ENCODE measurements at places on chromosomes 11 and 22.

GRCh38 chr11:10617551-10617950, 49.1 kb upstream of the LYVE1 start:
- DNase-seq = no peak

DNA sequence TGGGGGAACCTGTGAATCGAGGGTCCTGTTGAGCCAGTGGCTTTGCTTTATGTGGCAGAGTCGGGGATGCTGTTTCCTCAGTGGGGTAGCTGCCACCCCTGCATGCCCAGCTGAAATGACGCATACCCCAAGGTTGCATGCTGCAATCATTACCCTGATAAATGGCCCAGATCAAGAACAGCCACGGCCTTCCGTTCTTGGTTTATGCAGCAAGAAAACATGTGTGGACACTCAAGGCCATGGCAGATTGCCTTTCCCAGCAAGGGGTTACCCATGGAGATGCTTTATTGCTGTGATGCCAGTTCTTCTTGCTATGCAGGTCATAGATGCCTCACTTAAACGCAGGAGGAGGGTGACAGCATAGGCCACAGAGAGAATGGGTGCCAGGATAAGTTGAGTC, 14.3 kb upstream of the SREBF2 start:
- no peak for DNase-seq

GRCh38 chr11:45272701-45273100, 13.4 kb downstream of the SYT13 start:
- no peak for DNase-seq

DNA sequence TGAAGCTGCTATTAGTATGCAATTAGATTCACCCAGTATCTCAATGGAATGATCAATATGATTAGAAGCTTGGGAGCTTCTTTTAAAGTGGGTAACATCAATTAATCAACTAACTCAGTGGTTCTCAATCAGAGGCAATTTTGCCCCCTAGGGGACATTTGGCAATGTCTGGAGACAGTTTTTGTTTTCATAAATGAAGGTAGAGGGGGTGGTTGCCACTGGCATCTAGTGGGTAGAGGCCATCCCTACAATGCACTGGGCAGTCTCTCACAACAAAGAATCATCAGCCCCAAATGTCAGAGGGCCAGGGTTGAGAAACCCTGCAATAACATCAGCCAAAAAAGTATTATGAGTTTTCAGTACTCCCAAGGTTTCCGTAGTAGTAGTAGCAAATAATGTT, 5.9 kb upstream of the AMOTL1 start:
- no peak for DNase-seq

DNA sequence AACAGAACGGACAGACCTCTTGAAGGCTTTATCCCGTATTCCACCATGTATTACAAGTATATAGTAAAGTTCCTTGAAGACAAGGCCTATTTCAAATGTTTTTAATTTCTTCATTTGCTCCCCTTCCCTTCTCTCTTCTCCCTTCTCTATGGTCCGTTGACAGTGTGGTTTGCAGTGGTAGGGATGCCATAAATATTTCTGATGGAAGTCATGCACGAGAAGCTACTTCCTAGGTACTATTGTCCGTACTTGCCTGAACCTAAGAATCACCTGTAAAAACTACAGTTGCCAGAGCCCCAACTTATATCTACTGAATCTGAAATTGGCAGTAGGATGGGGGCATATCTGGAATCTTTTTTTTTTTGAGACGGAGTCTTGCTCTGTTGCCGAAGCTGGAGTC, 2.8 kb downstream of the PISD start:
- DNase-seq = no peak

GRCh38 chr11:120527111-120527761, 15.7 kb downstream of the GRIK4 start:
- DNase-seq = no peak

- DNase-seq = no peak
These were observed 2284.5 kb downstream of the LRRC4C start for GRCh38 chr11:39174965-39175364.

GRCh38 chr22:43587574-43587973, 175.8 kb downstream of the MPPED1 start:
- DNase-seq = no peak

- no peak for DNase-seq
These were observed 106.0 kb downstream of the EFCAB6 start for GRCh38 chr22:43706151-43706550.

GRCh38 chr22:23233752-23234408, 53.6 kb downstream of the BCR start:
- DNase-seq = no peak

DNA sequence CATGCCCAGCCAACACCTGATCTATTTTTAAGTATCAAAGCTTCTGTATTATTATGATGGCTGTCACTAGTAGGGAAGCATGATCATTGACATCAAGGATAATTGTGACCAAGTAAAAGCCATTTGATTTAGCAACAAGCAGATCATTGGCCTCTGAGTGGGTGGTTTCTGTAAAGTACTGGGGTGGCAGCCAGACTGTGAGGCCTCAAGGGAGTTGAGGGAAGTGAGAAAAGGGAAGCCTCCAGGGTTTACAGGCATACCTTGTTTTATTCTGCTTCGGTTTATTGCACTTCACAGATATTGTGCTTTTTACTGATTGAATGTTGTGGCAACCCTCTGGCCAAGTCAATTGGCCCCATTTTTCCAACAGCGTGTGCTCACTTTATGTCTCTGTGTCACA, 60.1 kb downstream of the PRR5L start:
- DNase-seq = no peak

GRCh38 chr22:37750596-37751162, 53.8 kb downstream of the TRIOBP start:
- DNase-seq = no peak

GRCh38 chr11:111300569-111300968, 2.2 kb downstream of the POU2AF3 start:
- no peak for DNase-seq

GRCh38 chr22:44098021-44098739, 74.1 kb downstream of the PARVB start:
- DNase-seq = no peak

DNA sequence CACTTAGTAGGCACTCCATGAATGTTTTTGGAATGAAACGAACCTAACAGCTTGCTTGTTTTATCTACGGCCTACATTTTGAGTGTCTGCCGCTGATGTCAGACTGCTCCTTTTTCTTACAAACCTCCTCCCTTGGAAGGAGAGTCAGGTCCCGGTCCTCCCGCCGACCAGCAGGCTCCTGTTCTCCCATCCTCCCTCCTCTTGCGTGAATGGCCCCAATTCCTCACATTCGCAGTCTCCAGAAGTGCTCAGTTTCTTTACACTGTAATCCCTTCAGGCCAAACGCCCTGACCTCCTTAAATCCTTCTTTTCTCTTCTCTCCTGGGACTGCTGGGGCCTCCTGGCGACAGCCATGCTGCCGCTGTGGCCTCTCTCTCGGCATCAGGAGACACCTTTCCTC, 82.6 kb upstream of the CSNK2A3 start:
- no peak for DNase-seq

GRCh38 chr11:46386674-46387073, 4.9 kb downstream of the CHRM4 start:
- DNase-seq = no peak

DNA sequence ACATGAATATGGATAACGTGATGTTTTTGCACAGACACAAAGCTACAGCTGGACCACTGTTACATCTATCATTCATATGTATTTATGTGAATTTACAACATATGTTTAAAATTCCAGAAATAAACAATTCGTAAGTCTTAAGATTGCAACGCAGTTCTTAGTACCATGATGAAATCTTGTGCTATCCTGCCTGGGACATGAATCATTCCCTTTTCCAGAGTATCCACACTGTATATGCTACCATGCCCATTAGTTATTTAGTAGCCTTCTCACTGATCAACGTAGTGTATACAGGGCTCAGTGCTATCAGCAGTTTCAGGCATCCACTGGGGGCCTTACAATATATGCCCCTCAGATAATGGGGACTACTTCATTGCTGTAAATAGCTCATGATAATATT, 4.3 kb downstream of the ATL3 start:
- DNase-seq = no peak

DNA sequence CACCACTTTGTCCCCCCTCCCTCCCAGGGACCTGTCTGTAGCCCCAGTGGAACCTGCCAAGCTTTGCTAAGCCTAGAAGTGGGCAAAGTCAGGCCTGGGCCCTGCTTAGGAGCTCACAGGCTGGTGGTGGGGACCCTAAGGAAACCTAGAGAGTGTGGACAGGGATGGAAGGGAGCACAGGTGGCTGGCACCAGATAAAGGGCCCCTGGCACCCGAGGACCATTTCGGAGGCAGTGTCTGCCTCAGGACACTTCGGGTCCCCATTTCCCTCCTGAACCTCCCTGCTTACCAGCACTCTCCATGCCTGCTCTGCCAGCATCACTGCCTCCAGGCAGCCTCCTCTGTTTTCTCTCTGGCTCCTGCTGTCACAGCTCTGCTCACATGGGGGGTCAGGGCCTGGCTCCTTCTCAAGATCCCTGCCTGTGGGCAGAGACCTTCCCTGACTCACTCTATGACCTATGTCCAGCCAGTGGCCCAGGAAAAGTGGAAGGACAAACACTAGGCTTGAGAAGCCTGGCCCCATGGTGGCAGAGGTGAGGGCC, 13.6 kb upstream of the OMP start:
- no peak for DNase-seq

DNA sequence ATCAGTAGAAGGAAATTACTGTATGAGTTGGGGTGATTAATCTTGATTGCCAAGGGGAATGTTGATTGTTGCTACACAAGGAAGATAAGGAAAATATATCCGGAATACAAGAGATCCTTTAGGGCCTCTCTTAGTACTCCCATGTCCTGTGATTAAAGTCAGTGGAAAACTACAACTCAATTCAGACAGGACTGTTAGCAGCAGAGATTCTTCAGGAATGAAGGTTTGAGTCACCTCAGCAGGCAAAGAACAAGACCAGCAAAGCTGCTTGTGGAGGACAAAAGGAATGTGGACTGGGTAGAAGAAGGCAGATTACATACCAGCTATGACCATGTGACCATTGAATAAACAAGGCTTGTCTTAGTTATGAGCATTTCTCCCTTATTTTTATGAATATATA, 478.2 kb downstream of the BUD13 start:
- DNase-seq = no peak
